ENCODE measurements at places on chromosomes 6 and 20.

- DNase-seq, result no peak
These were observed 8.7 kb upstream of the ATXN1 start for GRCh38 chr6:16769986-16770376.

DNA sequence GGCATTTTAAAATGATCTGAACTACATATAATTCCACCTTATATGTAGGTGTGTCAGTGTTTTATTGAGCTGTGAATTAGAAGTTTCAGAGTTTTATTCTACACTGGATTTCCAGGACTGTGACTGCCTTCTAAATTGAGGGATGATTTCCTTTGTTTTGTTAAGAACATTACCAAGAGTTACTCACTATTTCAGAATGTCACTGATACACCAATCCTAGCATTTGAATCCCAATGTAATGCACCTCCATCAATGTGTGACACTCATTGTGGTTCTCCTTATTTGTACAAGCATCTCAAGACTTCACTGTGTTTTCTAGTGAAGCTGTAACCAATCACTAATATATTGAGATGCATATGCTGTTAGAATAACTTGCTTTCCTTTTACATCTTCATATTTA, 86.8 kb downstream of the PLCB1 start:
- DNase-seq, result no peak

GRCh38 chr20:18326990-18327389, 38.7 kb downstream of the ZNF133 start:
- DNase-seq, result no peak

DNA sequence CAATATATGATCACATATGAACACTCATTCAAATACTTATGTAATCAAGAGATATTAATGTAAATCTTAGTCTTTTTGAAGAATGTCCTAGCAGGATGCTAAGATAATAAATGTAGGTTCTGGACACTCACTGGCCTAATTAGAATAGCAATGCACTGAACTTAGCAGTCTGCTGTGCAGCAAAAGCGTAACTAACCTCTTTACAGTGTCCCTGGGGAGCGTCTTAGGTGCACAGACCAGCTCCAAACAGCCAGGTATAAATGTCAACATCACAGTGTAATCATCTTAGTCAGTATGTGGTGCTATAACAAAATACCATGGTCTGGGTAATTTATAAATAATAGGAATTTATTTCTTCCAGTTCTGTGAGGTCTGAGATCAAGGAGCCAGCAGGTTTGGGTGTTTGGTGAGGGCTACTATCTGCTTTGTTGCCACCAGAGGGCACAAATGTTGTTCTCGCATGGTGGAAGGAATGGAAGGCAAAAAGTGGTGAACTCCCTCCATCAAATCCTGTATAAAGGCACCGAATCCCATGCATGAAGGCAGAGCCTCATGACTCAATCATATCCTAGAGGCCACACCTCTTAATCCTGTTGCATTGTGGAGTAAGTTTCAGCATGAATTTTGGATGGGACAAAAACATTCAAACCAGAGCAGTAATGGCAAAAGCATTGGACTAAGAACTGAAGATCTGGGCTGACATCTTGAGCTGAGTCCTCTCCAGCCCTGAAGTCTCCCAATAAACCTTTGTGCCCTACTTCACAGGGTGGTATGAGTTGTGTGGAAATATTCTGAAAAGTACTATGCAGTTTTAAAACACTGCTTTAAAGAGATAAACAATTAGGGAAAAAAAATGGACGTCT, 41.8 kb upstream of the FOXO3 start:
- DNase-seq, result no peak

DNA sequence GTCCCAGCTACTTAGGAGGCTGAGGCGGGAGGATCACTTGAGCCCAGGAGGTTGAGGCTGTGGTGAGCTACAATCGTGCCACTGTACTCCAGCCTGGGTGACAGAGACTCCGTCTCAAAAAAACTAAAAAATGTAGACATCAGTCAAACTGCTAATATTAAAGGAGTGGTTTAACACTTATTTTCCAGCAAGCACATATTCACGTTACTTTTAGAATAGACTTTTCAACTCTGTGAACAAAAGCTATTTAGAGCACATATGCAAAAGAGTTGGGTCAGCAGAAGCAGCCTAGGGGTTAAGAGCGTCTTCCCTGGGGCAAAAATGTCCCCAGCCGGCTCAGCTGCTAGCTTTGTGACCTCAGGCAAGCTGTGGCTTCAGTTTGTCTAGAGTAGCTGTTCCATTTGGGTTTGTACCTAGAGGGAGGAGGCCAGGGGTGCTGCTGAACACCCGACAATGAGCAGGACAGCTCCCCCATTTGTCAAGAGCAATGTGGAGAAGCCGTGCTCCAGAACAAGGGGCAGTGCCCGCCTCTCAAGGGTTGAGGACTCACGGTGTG, 62.5 kb upstream of the PTGIS start:
- no peak for DNase-seq

DNA sequence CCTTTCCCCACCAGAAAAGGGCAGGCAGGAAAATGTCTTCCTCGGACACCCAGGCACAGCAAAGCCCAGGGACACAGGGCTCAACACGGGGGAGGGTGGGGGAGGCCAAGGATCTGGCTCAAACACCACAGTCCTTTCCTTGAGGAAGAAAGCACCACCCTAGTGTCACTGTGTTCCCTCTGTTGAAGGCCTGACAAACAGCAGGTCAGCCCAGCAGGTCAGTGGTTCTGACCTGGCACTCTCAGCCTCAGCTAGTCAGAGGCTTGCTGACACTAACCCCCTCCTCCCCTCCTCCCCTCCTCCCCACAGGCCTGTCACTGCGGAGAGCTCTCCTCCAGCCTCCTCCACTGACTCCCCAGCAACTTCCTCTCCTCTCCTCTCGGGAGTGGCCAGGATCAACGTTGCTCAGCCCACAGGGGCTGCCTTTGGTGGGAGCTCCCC, 239.6 kb downstream of the LRFN2 start:
- no peak for DNase-seq

DNA sequence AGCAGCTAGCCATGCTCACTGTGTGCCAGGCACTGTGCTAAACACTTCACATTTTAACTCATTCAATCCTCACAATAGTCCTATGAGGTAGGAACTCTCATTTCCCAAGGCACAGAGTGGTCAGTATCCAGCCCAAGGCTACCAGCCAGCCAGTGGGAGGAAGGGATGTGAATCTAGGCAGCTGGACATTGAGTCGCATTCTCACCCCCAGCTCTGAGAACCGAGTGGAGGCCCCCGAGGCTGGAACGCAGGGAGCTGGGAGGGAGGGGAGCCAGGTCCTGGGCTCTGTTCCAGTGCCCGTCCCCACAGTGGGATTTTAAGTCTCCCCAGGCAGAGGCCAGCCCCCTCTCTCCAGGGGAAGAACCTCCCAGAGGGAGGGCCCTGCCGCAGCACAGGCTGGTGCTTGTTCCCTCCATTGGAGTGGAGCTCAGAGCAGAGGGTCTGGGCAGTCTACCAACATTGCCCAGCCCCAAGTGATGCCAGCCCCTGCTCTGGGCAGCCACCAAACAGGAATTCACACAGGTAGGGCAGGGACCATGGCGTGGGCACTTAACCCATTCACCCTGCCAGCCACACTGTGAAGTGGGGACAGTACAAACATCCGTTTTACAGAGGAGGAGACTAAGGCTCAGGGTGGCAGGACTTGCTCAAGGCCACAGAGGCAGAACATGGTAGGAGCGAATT, 131.3 kb downstream of the CEBPB start:
- no peak for DNase-seq

GRCh38 chr6:85556992-85557668, 36.5 kb downstream of the SNX14 start:
- no peak for DNase-seq

DNA sequence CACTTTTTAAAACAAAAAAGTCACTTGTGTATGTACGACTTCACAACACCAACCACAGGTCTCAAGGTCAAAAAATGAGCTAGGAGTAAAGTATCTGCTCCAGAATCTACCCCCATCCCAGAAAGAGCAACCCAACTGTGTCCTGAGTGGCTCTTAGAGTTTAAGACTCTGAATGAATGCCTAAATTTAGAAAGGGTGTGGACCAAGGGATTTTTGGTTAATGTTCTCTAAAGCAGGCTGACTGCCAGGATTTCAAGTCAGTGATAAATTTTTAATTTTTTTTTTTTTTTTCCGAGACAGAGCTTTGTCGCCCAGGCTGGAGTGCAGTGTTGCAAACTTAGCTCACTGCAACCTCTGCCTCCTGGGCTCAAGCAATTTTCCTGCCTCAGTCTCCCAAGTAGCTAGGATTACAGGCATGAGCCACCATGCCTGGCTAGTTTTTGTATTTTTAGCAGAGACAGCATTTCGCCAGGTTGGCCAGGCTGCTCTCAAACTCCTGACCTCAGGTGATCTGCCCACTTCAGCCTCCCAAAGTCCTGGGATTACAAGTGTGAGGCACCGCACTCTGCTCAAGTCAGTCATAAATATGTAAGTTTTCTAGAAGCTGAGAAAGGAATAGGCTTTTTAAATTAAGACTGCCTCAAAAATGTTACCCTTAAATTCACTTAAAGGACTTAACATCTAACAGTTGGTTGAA, 20.2 kb downstream of the STAU1 start:
- DNase-seq, result no peak

GRCh38 chr6:56642366-56643261, at the start of gene DST:
TSS of gene DST (minus strand) at chr6:56642889.
- no peak for DNase-seq

DNA sequence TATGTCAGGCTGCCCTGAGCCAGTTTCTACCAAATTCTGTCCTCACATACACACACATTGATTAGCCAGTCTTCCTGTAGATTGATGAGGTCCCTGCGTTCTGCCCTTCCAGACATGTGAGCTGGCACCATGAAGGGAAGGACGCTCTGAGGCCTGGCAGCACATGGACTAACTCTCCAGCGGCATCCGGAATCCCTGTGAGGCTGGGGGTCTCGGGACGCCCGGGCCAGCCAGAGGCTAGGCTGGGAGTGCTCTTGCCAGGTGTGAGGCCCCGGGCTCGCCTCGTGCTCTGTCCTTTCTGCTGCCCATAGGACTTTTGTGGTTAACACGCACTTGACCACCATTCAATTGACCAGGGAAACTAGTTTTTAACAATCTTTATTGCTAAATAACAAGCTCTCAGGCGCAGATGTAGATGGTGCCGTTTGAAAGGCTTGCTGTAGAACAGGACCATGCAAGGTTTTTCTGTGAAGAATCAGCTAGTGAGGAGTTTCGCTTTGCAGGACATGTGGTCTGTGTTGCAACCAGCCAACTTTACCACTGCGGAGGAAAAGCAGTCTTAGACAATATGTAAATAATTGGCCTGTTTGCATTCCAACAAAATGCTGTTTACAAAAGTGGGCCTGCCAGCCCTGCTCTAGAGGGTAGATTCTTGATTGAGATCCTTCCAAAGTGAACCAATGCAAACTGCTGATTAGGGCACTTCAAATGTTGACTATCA, 29.3 kb downstream of the FOXF2 start:
- no peak for DNase-seq

GRCh38 chr20:48192109-48192508, 406.8 kb upstream of the SULF2 start:
- DNase-seq, result no peak

- no peak for DNase-seq
These were observed 302.4 kb upstream of the POU3F2 start for GRCh38 chr6:98532004-98532403.

DNA sequence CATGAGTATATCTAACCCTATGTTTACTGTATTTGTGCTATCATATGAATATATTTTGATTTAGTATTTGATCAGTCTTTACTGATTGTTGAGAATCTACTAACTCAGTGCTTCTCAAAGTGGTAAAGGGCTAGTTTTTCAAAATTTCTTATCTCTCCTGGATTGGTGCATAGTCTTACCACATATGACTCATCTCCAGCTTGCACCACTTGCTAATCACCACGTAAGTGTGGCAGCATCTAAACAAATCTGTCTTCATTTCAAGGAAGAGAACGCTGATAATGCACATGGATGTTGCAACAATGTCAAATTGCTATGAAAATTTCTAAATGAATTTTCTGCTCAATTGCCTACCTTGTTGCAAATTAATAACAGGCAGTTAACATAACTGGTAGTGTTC, 299.5 kb downstream of the PAX1 start:
- no peak for DNase-seq

GRCh38 chr6:169786349-169786748, 34.9 kb downstream of the ERMARD start:
- no peak for DNase-seq

DNA sequence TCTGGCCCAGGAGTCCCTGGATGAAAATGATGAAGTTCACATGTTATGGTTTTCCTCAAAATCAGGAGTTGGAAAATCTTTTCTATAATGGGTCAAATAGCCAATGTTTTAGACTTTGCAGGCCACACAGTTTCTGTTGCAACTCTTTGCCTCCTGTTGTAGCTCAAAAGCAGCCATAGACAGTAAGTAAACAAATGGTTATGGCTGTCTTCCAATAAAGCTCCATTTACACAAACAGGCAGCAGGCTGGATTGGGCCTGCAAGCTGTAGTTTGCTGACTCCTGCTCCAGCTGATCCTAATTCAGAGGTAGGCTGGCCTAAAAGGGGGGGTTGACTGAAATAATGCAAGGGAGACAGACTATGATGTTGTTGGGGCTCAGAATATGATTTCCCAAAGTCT, 33.0 kb downstream of the METTL24 start:
- peak; percentile 28 for DNase-seq

DNA sequence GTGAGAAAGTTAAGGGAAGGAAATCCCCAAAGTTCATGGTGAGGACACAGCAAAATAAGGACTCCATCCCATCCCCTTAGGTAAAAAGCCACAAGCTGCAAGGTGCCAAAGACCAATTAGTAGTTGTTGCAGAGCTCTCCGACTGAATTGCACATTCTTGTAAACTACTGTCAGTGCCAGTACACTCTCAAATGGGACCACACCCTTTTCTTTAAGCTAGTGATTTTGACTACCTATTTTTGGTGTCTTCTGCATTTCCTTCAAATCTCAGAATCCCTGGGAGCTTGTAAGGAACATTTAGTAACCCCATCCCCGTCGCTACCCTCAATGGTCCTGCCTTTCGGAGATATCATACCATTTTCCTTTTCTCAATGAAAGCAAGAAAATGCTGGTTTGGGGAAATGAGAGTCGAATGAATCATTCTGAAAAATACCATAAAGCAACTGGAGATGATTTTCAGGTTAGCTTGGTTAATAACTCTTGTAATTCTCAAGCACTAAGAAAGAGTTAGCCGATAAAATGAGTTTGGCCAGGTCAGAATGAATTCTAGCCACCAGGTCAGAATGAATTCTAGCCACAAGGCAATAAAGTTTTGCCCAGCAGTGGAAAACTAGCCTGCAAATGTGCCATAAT, 5.2 kb upstream of the HMGN3 start:
- DNase-seq, result no peak

GRCh38 chr20:14673164-14673563, 335.8 kb upstream of the FLRT3 start:
- DNase-seq, result no peak

DNA sequence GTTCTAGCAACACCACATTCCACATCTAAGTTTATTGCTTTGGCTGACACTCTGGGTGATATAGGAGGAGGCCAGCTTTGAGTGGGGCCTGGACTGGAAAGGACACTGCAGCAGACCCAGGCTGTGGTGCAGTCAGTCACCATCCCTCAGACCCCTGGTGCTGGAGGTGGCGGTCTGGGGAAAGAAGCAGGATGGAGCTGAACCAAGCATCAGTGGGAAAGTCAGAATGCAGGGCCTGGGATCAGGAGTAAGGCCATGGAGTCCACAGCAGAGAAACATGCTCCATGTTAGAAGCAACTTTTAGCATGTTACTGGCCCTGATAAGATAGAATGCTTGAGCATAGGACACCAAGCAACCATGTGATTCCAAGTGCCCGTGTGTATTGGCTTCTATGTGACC, 5.9 kb downstream of the HLA-A start:
- DNase-seq, result no peak

Data from NCI-H1436 (cell line).